ENCODE measurements at places on chromosomes 5 and 9.

- peak; percentile 12 for DNase-seq
Measured at GRCh38 chr9:21030389-21031035, 928 bp downstream of the HACD4 start.

- DNase-seq: no peak
Measured at GRCh38 chr5:156888520-156888919, 38.4 kb downstream of the PPP1R2B start.

GRCh38 chr5:83987513-83988292 lies 267.0 kb upstream of the HAPLN1 start:
- DNase-seq: no peak

DNA sequence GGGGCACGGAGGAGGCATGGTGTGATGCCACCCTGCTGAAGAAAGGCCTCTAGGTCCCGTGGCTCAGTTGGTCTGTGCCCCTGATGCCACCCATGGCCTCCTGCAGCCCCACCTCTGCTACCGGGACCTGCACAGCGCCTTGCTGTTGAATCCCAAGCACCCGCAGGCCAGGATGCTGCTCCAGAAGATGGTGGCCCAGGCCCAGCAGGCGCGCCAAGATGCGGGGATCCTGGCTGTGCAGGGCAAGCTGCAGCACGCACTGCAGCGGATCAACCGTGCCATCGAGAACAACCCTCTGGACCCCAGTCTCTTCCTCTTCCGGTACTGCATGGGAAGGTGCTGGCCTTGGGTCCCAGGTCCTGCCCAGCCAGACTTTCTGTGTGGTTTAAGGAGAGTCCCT lies 7.1 kb downstream of the TTC16 start:
- DNase-seq: no peak

DNA sequence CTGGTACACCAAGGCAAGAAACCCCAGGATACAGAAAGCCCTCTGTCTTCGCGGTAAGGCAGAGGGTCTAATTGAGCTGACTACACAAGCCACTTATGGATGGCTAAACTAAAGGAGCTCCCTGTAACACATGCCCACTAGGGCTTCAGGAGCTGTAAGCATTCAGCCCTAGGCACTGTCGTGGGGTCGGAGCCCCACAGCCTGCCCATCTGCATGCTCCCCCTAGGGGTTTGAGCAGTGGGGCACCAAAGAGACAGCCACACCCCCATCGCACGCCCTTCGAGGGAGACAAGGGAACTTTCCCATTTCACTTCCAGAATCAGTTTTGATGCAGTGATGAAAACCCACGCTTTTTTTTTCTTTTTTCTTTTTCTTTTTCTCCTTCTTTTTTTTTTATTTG lies 11.0 kb upstream of the MTMR12 start:
- DNase-seq: no peak

DNA sequence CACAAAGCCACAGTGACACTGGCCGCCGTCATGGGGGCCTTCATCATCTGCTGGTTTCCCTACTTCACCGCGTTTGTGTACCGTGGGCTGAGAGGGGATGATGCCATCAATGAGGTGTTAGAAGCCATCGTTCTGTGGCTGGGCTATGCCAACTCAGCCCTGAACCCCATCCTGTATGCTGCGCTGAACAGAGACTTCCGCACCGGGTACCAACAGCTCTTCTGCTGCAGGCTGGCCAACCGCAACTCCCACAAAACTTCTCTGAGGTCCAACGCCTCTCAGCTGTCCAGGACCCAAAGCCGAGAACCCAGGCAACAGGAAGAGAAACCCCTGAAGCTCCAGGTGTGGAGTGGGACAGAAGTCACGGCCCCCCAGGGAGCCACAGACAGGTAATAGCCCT lies 26.1 kb downstream of the HRH2 start:
- DNase-seq: no peak

- peak; percentile 55 for DNase-seq
Measured at GRCh38 chr9:95570150-95570549, 53.4 kb upstream of the PTCH1 start.

DNA sequence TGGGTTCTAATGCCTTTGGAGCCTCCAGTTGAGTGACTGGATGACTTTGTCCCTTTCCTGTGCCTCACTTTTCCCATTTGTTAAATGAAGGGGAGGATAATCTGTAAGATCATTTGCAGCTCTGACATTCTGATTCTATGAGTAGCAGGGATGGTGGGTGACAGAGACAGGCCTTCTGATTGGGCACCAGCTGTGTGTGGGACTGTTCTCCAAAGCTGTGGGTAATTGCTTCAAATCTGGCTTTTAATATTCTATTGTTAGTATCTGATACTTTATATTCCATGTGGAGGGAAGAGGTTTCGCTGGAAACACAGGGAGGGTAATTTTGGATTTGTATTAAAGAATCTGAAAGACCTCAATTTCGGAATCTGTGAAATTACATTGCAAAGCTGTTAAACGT lies 102.7 kb downstream of the FBXO38 start:
- no peak for DNase-seq

GRCh38 chr9:123865226-123866000 lies 64.5 kb downstream of the DENND1A start:
- no peak for DNase-seq

DNA sequence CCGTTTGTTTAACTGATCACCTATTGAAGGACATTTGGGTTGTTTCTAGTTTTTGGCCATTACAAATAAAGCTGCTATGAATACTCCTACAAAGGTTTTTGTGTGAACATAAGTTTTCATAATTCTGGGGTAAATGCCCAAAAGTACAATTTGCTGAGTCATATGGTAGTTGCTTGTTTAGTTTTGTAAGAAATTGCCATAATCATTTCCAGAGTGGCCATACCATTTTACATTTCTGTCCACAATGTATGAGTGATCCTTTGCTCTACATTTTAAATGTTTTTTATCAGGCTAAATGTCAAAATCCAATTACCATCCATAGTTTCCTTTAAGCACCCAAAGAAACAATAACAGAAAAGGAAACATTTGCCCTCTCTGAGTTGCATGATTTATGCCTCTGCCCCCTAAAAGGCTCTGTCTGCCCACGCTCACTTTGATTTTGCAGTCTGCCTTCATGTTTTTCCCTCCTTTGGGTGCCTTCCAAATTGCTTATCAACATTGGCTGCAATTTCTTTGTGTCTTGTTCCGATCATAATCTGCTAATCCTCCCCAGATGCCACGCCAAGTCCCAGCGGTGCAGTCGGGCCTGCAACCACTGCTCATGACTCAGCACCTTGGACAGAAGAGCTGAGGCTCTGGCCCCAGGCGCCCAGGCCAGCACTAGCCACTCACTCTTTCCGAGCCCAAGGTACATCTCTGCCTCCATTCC lies 339.2 kb downstream of the PIK3R1 start:
- DNase-seq: peak; percentile 49

- DNase-seq: no peak
Measured at GRCh38 chr5:142825378-142826089, 55.4 kb downstream of the ARHGAP26 start.

DNA sequence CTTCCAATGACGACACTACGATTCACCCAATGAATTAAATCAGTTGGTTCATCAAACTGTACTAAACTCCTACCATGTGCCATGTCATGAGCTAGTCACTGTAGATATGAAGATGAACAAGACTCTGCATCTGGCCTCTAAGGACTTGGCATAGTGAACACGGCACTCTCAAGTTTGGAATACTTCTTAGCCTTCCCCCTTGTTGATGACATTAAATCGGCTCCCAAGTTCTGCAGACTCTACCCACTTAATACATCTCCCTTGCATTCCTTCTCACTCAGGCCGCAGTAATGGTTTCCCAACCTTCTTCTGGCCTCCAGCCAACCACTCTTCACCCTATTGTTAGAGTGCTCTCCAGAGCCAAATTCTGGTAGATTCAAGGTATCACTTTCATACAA lies 184.7 kb downstream of the MAPKAP1 start:
- peak; percentile 61 for DNase-seq

- no peak for DNase-seq
Measured at GRCh38 chr5:9817819-9818218, 187.7 kb upstream of the TAS2R1 start.

Measured in mesenchymal stem cell (in vitro differentiated cells and primary cell).